NAMALWA (cell line): ENCODE measurements at places on chromosomes 3 and 15.

GRCh38 chr15:100835636-100836035, 44.0 kb upstream of the ALDH1A3 start:
- no peak for DNase-seq

DNA sequence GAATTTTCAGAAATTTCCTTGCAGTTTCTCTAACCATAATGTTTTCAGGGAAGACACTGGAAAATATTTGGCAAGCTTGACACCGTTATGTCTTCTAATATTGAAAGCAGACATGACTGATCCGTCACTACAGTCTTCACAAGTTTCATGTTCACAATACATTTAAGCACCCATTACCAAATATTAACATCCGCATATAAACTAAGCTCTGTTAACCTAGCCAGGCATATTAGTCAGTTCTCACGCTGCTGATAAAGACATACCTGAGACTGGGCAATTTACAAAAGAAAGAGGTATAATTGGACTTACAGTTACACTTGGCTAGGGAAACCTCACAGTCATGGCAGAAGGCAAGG, 162.7 kb upstream of the LYSMD4 start:
- DNase-seq = no peak

DNA sequence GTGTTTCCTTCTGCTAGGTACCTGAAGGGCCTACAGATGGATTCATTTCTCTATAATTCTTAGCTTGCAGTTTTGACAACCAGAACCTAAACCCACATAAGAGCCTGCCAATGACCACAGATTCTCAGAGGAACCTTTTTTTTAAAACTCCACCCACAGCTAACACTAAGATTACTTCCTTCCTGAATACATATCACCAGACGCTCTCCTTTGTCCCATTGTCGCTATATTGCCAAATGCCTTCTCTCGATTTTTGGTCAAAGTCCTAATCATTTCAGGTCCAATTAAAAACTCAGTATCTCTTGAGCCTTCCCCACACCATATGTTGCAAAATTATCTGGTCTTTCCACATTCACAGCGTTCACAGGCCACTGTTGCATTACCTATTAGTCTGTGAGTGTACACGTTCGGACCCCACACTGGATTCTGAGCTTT, 12.4 kb downstream of the ZNF710 start:
- no peak for DNase-seq

DNA sequence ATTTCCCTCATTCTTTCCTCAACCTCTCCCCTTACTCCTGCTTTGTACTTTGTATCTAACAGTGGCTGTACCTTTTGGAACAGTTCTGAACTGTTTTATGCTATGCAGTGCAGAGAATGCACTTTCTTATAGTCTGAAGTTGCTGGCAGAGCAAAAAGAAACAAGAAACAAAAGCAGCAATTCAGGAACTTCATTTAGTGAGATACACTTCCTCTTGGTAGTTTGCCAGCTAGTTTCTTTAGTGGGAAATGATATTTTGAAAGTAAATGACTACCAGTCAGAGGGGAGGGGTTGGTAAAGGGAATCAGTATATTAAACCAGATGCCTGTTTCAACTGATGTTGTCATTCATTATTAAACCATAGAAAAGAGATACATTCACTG, 55.0 kb upstream of the CHD2 start:
- DNase-seq = peak; percentile 84

DNA sequence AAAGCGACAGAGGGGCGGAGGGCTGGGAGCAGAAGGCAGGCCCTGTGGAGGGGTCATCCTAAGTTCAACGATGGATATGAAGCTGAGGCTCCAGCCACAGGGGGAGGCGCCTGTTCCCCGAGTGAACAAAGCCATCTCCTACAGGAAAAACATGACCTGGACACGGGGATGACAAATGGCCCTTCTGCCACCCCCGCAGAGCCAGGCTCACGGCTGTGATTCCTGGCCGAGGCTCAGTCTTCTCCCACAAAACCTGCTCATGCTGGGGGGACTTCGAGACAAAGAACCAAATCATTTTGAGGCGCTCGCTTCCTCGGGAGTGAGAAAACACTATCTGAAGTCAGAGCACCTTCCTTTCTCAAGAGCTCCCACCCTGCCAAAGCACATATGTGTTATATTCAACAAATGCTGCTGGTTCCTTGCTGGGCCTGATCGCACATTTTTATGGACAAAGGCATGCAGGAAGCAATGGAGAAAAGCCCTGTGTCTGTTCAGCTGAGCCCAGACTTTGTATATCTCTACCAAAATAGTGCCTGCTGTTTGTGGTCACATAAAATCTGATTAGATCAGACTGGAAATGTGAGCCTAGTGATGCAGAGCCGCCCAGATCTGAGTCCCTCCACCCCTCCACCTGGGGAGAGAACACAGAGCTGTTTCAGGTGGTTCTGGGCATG, 5.6 kb downstream of the RBP1 start:
- DNase-seq = peak; percentile 9

DNA sequence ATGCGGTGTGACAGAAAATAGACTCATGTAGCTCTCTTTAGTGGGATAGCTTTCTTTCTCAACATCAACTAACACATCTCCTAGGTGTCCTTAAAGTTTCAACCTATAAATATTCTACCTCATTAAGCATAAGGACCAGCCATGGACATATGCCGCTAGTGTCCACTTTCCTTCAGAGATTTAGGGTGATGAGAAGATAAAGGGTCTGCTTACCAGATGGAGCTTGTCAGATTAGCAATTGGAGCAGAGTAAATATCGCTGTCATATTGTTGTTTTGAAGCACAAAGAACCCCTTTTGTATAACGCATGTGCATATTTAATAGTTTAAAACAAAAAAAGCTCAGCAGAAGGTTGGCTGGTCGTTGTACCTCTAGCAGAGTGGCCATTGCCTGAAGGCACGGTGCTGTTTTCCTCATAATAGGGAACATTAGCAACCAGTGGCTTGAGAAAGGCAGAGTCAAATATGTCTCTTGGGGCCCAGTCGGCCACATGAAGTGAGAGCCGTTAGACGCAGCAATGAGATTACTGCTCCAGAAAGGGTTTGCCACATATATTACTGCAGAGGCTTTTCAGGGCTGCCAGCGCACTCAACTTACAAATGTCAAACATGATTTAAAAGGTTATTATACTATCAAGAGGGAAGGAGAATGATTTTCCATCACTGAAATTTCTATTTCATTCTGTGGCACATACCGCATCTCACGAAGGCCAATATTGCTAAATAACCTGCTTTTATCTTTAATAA, 264.2 kb downstream of the ROBO2 start:
- no peak for DNase-seq

GRCh38 chr3:23662079-23662617, 143.6 kb upstream of the UBE2E1 start:
- DNase-seq = peak; percentile 43

DNA sequence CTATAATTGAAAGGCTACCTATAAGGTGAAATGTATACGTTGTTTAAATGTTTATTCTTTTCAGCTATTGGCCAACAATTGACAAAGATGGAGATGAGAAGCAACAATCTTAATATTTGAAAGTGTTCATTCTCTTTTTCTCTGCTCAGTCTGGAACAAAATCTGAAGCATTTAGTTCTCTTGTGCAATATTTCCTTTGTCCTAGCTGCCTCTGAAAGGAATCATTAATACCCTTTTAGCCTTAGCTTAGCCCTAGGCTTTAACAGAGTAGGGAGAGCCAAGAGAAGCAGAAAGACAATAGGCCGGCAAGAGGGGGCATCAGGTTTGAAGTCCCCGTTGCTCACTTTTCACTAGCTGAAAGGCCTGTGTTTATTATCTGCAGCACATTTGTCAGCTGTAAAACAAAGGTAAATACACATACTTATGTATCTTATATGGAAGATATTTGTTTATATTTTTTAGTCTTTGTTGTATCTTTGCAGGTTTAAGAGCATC, 422.5 kb upstream of the SEMA6D start:
- no peak for DNase-seq

- DNase-seq = no peak
Measured at GRCh38 chr15:40066589-40066988, 27.6 kb upstream of the SRP14 start.

- DNase-seq = peak; percentile 80
Measured at GRCh38 chr3:189512039-189512438, 119.2 kb upstream of the TP63 start.

DNA sequence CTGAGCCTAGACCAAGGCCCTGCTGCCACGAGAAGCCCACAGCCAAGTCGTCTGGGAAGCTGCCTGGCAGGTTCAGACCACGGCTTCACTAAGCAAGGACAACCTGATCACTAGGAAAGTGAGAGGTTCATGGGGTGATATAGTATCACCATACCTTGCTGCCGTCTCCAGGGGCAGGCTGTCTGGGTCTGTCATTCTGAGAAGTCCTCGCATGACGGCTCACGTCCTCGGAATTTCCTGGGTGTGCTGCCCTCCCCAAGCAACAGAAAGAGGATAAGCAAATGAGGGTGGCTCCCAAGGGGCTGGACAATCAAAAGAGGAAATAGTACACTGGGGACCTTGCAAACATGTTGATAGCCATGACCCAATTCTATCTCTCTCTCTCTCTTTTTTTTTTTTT, 207.4 kb upstream of the IGF1R start:
- peak; percentile 29 for DNase-seq

DNA sequence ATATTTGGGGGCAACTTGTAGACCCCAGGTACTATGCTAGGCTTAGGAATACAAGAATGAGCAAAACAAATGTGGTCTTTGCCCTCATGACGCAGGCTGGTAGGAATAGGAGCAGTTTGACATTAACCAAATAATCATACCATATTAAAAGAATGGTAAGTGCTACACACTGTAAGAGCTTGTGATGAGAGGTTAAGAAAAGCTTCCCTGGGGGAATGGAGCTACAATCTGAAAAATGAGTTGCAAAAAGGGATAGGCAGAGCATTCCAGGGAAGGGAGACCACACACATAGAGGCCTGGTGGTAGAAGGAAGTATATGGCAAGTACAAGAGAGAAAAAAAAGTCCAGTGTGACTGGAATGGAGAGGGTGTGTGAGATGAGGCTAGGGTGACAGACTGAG, 37.3 kb downstream of the TMOD3 start:
- DNase-seq = no peak

DNA sequence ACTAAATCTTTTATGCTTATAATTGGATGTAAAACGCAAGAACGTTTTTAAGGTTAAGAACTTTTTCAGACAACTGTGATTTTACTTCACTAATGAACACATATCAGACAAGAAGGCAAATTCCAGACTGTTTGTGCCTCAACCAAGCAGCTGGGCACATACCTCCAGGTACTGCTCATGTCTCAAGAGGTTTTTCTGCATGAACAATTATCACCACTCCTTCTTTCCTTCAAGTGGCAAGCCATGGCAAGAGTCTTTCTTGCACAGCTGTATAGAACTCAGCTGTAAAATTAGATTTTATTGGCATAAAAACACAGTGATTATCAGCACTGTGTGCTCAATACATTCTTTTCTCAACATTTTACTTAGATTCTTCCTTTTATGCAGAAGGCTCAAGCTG, 64.3 kb downstream of the FNDC3B start:
- peak; percentile 70 for DNase-seq

- DNase-seq = peak; percentile 36
Measured at GRCh38 chr15:101642361-101642760, 9.8 kb downstream of the TM2D3 start.

DNA sequence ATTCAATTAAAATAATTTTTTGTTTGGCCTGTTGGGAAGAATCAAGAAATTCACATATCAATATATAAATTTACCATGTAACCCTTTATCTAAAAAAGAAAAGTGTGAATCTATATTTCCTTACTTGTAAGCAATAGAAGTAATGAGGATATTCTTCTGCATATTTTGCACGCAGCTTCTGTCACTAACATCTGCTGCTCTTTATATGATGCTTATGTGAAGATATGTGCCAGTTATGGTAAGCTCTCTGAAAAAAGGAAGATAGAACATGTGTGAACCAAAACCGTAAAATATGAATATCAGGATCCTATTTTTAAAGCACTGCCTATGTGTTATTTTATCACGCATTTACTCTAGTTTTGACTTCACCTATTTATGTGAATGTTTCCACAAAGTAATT, 96.4 kb upstream of the ATP11B start:
- DNase-seq = no peak

DNA sequence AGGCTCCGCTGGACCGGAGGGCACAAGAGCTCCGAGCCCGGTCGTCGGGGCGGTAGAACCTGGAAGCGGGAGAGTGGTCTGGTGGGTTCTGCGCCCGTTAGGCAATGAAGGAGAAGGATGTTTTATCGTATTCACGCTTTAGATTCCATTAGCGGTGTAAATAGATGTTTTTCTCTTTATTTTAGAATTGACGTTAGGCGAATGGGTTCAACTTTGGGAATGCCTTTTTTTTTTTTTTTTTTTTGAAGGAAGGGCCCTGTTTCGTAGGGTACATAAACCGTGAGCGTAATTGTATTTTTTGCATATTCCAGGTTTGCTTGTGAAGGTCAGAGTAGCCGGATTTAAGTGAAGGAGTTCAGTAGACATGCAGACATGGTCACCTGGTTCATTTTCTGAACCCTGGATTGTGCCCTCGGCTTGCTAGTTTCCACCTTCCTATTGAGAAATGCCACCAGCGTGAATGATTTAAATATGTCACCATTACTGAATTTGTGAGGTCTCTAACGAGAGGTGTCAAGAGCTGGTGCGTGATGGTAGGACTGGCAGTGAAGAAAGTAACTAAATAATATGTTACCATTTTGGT, 808 bp downstream of the RBM6 start:
- DNase-seq = peak; percentile 35

- no peak for DNase-seq
Measured at GRCh38 chr3:74390121-74390877, 224.2 kb downstream of the CNTN3 start.

DNA sequence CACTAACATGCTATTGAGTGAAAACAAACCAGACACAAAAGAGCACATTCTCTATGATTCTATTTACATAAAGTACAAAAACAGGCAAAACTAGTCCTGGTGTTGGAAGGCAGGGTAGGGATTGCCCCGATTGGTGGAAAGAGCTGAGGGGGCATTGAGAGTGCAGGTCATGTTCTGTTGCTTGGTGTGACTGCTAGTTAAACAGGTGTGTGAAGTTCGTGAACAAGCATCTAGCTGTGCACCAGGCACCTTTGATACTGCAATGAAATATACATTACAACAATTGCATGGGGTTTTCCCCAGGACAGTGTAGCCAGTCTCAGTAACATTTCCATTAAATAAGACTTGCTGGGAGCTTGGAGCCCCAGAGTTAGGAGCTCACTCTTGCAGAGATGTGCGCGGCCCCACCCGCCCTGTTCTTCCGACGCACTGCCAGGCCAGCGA, 26.3 kb upstream of the THRB start:
- DNase-seq = no peak

DNA sequence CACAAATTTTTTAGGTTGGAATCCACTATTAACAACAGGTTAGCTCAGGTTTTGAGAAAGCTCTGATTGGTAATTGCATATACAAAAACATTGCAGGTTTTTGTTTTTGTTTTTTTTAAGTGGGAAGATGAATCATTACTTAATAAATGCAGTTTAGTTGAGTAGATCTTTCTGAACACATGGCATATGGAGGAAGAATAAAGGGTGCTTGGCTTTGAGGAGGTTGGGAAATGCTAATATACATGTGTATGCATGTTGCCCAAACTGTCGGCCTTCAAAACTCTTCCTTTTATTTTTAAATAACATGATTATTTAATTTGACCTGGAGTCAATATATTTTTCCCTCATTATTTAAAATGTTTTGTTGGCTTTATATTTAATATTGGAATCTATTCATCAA, 32.8 kb downstream of the ZBTB38 start:
- no peak for DNase-seq
